Hematopoietic multipotent progenitor cell (in vitro differentiated cells): ENCODE measurements at places on chromosomes 7 and 10. TPM values are rescaled to one million over a fixed set of nuclear protein-coding genes. Genes with fewer than 3 reads are reported as not detected.
A peak's percentile ranks its signal among the peaks of the same experiment; 100 is the strongest.

- no peak for DNase-seq
Observed at GRCh38 chr7:78329001-78329655, 530.6 kb downstream of the PHTF2 start.

- no peak for DNase-seq
Observed at GRCh38 chr7:41425926-41426325, 277.0 kb downstream of the INHBA start.

DNA sequence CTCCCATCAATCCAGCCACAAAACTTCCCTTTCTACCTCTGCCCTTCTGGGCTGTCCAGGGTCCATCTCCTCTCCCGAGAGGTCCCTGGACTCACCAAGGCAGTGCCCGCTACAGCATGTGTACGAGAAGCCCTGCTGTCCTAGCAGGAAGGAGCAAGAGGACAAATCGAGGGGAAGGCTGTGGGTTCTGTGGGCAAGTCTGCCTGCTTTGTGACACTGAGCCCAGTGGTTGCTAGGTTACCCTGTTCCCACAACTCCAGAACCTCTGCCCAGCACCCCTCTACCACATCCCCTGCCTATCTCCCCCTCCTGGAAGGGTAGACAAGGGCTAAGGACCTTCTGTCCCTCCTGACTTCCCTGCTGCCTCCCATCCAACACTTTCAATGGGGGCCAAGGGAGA is at the start of gene TBATA:
TBATA (minus strand) TSS at position 188 of the 400 bp plus-strand sequence. CDS start 1,998 bp downstream, outside the sequence.
- peak; percentile 72 for DNase-seq

DNA sequence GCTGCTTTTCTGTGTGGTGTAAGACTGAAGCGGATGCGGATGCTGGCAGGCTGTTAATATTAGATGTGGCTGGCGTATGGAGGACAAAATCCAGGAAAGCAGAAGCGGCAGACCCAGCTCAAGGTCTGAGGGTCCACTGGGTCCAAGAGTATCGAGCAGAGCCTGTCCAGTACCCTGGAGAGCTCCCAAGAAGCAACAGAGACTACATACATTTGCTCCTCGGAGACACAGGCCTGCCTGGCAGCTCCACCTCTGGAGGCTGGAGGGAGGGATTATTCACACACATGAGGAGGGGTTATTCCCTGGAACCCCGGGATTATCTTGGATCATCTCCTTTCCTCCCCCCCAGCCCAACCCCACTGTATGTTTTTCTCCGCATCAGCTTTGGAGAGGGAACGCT is 31.3 kb upstream of the LOXL4 start:
- no peak for DNase-seq

DNA sequence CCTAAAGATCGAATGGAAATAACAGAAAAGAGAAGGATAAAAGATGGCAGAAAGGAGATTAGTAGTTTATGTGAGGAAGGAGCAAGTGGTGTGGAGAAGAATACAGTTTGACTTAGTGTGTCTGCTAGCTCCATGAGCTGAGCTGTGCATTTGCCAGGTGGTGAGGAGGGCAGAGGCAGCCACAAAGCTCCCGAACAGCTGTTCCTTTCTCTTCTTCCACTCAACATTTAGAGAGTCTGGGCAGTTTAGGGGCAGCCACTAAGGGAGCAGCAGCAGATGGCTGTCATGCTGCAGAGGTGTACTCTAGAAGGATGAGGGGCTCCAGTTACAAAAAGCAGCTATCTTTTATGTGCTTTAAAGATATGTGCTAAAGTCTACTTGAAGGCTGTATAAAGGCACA is 674.4 kb downstream of the GRM8 start:
- DNase-seq: no peak

DNA sequence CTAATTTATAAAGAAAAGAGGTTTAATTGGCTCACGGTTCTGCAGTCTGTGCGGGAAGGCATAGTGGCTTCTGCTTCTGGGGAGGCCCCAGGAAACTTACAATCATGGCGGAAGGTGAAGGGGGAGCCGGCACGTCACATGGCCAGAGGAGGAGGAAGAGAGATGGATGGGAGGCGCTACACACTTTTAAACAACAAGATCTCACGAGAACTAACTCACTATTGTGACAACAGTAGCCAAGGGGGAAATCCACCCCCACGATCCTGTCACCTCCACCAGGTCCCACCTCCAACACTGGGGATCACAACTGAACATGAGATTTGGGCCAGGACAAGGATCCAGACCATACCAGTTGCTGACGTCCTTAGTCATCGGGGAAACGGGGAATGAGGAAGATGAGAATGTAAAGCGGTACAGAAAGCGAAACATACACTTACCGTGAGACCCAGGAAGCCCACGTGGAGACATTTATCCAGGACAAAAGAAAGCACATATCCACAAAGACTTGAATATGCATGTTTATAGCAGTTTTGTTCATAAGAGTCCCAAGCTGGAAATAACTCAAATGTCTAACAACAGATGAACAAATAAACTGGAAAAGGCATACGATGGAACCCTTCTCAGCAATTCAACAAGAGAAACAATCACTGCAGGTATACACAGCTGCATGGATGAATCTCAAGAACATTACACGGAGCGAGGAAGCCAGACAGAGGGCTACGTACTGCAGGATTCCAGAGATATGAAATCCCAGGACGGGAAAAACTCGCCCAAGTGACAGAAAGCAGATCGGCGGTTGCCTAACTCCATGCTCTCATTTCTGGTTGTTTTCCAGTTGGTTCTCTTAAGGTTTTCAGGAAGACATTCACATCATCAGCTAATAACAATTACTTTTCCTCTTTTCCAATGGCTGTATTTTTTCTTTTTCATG is 26.2 kb upstream of the INPP5A start:
- no peak for DNase-seq

DNA sequence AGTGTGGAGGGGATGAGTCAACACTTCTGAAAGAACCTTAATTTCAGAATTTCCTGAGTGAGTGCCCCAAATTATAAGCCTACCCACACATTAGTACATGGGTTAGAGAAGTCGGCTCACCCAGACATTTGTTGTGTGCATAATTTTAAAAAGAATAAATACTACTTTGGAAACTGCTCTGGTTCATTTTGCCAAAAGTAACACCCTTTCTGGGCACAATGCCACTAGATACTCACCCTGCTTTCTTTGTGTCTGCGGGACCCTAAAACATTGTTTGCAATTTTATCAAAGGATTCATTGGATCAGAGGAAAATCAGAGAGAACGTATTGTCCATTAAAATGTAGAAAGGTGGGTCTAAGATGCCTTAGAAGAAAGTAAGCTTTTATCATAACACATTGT is 245.5 kb upstream of the NRP1 start:
- DNase-seq: no peak

DNA sequence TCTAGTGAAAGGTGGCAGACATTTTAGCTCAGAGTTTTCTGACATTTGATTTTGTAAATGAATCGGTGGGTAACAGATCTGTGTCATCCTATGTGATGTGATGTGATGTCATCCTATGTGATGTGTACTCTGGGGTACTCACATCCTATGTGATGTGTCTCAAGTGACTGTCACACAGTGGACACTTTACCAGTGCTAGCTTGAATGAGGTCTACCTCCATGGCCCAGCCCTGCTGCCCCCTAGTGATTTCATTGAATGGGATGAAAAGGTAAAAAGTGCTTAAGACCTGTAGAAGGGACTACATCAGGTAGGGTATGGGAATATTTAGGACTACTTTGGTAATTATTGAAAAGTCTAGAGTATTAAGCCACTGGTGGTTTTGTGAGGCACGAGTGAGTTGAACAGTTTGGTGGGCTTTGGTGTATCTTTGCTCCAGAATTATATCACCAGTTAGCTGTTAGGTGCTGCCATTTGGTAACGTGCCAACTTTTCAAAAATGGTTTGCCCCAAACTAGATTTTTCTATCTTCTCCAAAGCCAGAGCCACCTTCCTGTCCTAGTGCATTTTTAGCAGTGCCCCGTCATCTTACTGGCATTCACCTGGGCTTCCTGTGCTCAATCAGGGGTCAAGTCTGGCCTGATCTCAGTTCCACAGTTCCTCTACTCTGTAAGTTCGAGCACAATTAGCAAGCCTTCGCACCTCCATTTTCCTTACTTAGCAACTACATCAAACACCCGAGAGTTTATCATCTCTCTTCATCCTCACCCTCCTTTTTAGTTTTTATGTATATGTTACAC is 9.7 kb downstream of the EIF4H start:
- DNase-seq: no peak

DNA sequence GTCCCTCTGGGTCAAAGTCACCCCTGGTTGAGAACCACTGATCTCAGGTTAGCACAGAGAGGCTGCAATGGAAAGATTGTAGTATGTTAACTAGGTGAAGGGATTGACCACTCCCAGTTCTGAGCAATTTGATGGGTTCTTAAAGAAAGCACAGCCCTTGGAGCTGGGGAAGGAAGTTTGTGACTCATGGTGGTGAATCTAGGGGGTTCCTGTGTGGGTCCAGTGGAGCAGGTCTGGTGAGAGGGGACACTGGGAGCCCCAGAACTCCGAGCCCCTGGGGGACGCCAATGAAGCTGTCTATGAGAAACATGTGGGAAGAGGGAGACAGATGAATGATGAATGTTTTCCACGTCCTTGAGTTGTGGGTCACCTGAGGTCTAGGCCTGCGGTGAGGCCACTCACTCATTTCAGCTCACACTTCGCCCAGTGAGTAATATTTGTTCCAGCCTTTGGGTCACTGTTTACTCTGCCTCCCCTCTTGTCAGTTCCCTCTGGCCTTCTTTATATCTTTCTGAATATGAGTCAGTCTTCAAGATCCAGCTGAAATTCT is 341.9 kb downstream of the LRMDA start:
- no peak for DNase-seq

- DNase-seq: no peak
Observed at GRCh38 chr10:94344522-94345122, 18.1 kb downstream of the NOC3L start.

DNA sequence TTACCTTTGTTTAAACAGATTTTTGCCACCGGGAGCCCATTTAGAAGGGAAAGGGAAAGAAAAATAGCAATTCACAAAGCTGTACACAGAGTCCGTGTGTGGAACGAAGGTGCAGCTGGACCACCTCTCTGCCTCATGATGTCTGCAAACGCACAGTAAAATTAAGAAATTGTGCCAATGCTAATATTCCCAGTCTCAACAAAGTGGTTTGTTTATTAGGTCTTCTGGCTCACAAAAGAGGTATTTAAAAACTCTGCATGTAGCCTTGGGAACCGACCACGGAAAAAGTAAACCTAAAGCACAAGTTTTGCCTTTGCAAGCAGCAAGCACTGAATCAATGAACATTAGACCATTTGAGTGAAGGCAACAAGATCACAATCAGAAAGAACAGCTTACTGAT is 57.7 kb downstream of the CREB3L2 start:
- DNase-seq: no peak

DNA sequence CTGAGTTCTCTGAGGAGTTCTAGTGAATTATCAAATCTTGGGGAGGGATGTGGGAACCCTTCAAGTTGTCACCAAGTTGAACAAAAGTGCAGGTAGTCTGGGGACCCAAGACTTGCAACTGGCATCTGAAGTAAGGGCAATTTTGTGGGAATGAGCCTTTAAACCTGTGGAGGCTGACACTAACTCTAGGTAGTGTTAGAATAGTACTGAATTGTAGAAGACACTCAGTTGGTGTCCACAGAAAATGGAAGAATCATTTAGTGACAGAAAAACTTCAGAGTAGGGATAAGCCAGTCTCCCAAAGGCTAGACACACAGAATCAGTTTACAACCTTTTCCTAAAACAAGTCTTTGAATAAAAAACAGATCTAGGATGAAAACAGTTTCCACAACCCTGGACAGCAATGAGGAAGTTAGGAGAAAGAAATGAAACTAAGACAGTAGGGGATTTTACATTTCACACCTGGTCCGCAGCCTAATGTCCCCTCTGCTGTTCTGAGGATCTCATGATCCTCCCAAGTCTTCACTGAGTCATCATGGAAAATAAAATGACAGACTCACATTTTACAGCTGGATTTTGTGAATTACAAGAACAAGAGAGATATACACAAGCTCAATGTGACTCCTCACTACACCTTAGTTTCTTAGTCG is 23.0 kb upstream of the ING3 start:
- no peak for DNase-seq

- DNase-seq: no peak
Observed at GRCh38 chr7:106039486-106040060, 72.5 kb downstream of the SYPL1 start.

- DNase-seq: peak; percentile 22
Observed at GRCh38 chr10:5538892-5539651, 14.3 kb downstream of the CALML3 start.

GRCh38 chr10:81873932-81874816 is 820 bp upstream of the NRG3 start:
- no peak for DNase-seq

DNA sequence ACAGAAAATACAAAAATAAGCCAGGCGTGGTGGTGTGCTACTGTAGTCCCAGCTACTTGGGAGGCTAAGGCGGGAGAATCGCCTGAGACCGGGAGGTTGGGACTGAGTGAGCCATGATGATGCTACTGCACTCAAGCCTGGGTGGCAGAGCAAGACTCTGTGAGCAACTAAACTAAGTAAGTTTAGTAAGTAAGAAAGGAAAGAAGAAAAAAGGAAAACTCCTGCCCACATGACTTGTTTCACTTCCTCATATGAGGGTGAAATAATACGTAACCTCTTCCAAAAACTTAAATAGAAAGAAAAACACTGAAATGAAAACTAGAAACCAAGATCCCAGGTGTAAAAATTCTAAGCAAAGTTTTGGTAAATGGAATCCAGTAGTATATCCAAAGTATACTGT is 79.6 kb downstream of the LARP4B start:
- no peak for DNase-seq

DNA sequence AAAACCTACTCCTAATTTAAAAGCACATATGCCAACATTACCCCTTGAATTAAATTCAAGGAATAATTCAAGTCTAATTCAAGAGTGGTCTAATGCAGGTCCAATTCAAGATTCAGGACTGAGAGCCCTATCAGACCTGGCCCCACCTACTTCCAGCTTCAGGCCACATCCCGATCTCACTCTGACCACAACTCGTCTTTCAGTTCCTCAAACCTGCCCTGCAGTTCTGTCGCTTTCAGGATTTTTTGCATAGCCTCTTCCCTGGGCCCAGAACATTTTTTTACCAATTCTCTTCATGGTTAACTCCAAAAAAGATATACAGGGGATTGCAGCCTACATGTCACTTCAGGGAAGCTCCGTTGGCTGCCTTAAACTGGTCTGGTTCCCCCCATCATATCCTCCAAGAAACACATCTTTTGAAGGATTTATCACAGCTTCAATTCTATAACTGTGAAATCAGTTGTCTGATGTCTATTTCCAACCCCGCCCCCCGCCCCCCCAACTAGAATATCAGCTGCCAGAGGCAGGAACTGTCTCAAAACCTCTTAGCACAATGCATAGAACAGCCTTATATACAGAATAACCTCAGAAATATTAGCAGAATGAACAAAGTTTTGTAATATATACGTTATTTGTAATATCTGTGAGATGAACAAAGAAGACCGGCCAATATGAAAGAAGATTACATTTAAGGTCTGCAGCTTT is 20.8 kb downstream of the CCDC6 start:
- DNase-seq: peak; percentile 73

PLCE1 gene
- under 0.01 TPM for total RNA-seq

TMEM140 gene
- 38.0 TPM for total RNA-seq

RPEL1 gene
- total RNA-seq: 0.27 TPM

POM121L12 gene
- not detected for total RNA-seq

ASB15 gene
- total RNA-seq: under 0.01 TPM

AKR1D1 gene
- total RNA-seq: not detected

PUS7 gene
- 6.2 TPM for total RNA-seq

AS3MT gene
- under 0.01 TPM for total RNA-seq

HECTD2 gene
- total RNA-seq: 1.1 TPM

TAS2R41 gene
- total RNA-seq: 1.3 TPM

GJD4 gene
- total RNA-seq: not detected

IL2RA gene
- total RNA-seq: 4.0 TPM

AFAP1L2 gene
- 4.0 TPM for total RNA-seq

ASB10 gene
- not detected for total RNA-seq

ZNF365 gene
- total RNA-seq: under 0.01 TPM

UPK3BL2 gene
- 4.0 TPM for total RNA-seq

IFIT1 gene
- 4.6 TPM for total RNA-seq

PDE6C gene
- not detected for total RNA-seq
